ENCODE measurements at places on chromosomes 12 and 14.
A peak's percentile ranks its signal among the peaks of the same experiment; 100 is the strongest.

- DNase-seq = no peak
Measured at GRCh38 chr14:99522025-99522401, 40.8 kb downstream of the CCNK start.

- DNase-seq = no peak
Measured at GRCh38 chr12:111355201-111355925, 13.5 kb downstream of the PHETA1 start.

DNA sequence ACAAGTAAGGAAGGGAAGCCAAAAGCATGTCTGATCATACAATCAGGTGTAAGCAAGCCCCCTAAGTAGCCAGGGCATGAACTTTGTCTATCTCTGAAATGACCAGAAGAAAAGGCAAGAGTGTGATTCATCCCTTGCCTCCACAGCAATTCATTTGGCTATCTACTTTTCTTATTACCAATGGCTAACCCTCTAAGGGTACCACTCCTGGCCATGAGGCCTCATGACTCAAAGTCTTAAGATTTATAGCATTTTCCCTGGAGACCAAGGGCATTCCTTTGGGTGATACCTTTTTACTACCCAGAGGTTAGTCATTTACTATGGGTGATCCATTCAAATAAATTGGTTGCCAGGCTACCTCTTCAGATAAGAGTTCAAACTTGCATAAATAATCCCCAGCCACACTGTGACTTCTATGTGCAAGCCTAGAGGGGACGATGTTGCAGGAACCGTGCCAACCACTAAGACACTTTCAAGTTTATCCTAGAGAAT lies 1.5 kb upstream of the LGALS3 start:
- peak; percentile 83 for DNase-seq

DNA sequence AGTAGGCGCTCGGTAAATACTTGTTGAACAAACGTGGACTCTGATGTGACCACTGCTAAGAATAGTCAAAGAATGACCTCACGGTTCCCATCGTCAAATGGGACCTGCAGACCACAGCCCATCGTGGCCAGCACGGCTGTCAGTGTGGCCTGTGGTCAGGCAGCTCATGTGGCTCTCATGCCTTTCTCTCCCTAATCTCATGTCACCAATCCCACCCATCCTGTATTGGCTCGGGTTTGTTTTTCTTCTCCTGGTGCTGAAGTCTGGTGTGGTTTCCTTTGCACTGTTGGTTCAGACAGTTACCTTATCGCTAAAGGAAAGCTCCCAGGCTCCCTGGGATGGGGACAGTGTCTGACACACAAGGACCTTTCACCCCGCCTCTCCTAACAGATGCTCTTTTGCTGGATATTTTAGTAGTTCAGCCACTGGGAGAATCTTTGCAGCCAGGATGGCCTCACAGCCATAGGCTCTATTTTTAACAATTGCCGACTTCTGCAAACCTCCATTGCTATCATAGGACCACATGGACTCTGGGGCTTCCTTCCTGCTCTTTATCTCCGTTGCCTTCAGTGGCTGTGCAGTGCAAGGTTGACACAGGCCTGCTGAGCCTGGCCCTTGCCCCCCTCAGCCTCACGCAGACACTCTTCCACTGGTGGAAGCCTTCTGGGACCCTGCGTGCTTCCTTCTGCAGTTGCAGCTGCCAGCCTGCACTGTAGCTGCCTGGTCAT lies 293.1 kb upstream of the FKBP4 start:
- no peak for DNase-seq

- peak; percentile 61 for DNase-seq
Measured at GRCh38 chr12:50066402-50066801, 9.0 kb downstream of the ASIC1 start.

DNA sequence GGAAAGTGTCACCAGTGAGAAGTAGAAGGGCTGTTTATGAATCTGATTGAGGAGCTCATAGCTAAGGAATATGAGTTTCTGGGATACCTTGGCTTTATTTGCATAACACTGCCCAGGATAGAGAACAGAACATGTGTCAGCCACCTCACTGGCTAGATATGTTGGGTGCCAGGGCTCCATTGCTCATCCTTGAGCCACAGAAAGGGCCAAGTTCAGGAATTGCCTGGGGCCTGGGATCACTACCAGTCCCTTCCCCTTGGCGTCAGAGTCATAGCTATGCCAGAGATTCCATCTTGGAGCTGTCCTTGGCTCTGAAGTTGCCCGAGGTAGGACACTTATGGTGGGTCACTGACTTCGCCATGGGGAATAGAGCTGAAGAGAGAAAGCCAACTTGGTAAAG lies 49.0 kb downstream of the IFT43 start:
- no peak for DNase-seq

DNA sequence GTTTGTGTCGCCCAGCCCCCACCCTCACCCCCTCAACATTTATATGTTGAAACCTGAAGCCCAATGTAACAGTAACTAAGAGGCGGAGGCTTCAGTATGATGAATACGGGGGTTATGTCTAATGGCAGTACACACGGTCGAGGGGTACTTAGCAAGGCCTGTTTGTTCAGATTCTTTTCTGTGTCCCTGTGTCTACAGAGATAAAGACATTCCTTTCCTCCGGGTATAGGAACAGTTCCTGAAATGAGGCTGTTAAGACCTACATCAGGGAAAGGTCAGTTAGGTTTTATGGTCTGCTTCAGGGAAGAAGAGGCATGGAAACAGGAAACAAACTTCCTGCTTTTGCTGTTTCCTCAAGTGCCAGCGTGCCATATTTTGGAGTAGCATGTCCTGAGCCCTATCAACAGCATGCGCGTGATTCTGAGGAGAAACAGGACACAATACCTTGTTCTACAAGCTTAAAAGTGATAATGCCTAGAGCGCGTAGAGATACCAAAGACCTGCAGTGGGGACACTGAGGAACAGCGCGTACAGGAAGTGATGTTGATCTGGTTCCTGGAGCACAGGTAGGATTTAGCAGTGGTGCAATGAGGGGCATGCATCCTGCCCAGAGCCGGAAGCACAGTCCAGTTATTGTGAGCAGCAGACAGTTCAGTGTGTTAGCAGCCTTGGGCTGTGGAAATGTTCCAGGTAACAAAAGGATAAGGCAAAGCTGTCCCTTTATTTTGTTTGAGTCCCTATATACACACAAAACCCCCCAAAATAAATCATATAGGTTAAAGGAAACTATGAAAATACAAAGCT lies 47.2 kb downstream of the FGD4 start:
- no peak for DNase-seq

DNA sequence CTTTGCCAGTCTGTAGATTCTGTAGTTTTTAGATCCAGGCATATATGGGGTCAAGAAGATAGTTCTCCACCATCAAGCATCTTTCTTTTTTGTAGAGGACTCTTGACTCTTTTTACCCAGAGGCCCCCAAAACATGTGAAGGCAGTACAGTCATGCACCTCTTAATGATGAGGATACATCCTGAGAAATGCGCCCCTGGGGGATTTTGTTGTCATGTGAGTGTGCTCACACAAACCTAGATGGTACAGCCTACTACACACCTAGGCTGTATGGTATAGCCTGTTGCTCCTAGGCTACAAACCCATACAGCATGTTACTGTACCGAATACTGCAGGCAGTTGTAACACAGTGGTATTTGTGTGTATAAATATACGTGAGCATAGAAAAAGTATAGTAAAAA lies 23.0 kb downstream of the EVL start:
- no peak for DNase-seq

- DNase-seq = peak; percentile 35
Measured at GRCh38 chr12:20493934-20494333, 125.6 kb downstream of the PDE3A start.

GRCh38 chr12:47901063-47901717 lies 3.6 kb downstream of the VDR start:
- DNase-seq = no peak

- DNase-seq = no peak
Measured at GRCh38 chr12:54561164-54561563, 11.8 kb downstream of the PDE1B start.

GRCh38 chr14:103836976-103837725 lies 10.2 kb downstream of the PPP1R13B start:
- no peak for DNase-seq

- DNase-seq = no peak
Measured at GRCh38 chr14:83991666-83992065, 1538.3 kb upstream of the FLRT2 start.

- no peak for DNase-seq
Measured at GRCh38 chr12:77882709-77883108, 52.0 kb downstream of the NAV3 start.

DNA sequence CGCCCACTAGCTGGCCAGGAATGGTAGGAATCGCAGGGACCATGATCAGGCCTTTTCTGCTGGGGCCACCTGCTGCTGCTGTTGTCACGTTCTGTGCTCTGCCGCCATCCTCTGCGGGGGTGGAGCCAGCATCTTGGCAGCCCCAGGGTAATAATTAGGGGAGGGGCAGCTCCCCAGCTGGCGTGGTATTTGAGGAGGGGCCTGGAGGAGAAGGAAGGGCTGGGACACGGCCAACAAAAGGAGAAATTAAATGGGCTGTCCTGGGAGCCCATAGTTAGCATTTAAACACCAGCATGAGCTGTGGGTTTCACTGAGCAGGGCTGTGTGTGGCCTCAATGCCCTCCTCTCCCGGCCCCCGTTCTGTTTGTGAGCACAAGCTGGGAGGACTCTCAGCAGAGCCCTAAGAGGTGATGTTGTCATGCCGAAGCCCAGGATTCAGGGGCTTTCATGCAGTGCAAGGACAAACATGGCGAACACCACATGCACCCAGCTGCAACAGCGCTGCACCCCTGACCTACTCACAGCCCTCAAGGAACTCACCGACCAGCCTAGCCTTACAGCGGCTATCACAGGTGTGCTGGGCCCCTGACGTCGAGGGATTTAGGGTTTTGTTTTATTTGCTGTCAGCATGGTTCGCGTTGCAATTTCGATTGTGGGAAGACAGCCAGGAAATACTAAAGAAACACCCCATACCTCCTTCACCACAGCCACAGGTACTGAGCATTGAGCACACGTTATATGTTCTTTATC lies 324.3 kb downstream of the CACNA1C start:
- DNase-seq = no peak
